ENCODE measurements at places on chromosomes 1 and 21.
A peak's percentile ranks its signal among the peaks of the same experiment; 100 is the strongest.

DNA sequence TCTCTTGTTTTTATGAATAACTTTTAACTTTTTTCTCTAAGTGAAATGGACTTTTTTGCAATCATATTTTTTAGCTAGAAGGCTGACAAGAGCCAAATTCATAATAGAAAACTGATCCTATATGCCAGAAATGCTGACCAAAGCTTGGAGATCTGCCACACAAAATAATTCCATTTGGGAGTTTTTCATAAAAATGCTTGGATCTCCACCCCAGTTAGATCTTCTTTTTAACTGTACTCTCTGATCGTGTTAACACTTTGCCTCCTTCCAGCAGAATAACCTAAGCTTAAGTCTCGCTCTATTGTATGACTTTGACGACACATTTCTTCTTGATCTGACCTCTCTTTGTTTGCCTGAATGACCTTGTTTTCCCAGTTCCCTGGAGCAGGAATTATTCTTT is 16.8 kb downstream of the FLG2 start:
- DNase-seq, result no peak

- DNase-seq, result no peak
Observed at GRCh38 chr1:6988796-6989195, 203.5 kb downstream of the CAMTA1 start.

- no peak for DNase-seq
Observed at GRCh38 chr1:177306981-177307380, 136.2 kb downstream of the BRINP2 start.

- DNase-seq, result peak; percentile 58
Observed at GRCh38 chr1:27296773-27297291, 25.1 kb upstream of the TMEM222 start.

DNA sequence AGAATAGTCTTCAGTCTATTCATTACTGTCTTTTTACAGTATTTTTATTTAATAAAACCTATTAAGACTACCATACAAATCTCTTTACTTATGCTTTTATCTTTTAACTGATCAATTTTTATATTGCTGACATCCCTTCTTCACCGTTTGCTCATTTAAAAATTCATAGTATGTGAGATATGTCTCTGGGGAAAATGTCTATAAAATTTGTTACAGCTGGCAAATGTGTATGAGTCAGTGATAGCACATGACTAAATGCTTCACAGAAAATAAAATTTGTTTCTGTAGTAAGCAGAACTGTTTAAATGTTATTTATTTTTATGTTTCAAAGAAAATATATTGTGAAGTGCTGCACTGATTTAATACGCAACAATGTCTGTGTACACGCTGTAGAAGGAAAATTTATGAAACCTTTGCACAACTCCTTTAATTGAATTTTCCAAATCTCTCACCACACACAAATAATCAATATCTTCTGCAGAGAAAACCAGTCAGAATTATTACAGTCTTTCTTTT is 74.2 kb downstream of the ITGB3BP start:
- no peak for DNase-seq

- no peak for DNase-seq
Observed at GRCh38 chr1:218200979-218201378, 84.1 kb upstream of the RRP15 start.

DNA sequence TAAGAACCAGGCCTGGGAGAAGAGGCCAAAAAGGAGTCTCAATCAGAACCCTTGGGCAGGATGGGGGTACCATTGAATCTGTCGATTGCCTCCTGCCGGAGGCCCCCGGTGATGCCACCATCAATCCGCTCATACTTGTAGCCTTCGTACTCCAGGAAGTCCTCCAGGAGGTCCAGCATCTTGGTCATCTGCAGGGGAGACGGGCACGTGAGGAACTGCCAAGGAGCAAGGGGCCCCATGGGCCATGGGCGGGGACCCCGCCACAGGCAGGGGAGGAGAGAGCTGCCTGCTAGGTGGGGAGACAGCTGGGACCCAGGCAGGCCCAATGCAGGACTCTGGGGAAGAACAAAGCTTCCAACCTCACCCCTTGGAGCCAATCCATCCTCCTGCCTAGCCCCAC is 48.6 kb downstream of the CHD5 start:
- DNase-seq, result no peak

DNA sequence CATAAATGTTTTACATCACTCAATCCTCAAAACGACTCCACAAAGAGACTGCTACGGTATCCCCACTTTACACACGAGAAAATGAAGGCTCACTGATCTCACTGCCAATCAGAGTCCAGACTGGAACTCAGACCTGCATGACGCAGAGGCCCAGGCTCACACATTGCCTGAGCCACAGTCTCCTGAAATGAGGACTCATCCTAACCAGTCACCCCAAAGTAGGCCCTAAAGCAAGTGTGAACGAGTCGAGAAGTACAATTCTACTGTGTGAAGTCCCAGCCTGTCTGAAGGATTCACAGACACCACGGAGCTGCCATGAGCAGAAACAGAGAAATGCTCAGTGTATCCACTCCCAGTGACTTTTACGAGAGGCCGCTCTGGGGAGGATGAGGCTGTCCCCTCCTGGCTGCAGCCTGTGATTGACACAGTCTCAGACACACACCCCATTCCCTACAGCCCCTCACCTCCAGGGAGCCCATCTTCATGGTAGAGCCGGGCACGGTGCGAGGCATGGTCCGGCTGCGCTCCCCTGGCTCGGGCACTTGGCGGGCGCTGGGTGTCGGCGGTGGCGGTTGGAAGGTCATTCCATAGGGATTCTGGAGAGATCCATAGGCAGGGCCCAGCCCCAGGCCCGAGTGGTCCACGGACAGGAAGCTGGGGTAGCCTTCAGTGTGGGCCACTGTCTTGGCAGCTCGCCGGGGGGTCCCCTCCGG is 26.7 kb upstream of the COL16A1 start:
- DNase-seq, result no peak

DNA sequence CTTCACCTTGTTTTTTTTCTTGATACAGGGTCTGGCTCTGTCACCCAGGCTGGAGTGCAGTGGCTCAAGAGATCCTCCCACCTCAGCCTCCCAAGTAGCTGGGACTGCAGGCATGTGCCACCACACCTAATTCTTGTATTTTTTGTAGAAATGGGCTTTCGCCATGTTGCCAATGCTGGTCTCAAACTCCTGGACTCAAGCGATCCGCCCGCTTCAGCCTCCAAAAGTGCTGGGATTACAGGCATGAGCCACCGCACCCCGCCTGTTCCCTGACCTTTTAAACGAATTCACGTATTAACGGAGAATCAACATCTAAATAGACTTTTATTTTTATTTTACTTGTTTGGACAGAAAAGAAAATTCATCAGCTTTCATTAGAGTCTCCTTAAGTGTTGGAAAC is 104.8 kb downstream of the PGBD5 start:
- DNase-seq, result no peak

DNA sequence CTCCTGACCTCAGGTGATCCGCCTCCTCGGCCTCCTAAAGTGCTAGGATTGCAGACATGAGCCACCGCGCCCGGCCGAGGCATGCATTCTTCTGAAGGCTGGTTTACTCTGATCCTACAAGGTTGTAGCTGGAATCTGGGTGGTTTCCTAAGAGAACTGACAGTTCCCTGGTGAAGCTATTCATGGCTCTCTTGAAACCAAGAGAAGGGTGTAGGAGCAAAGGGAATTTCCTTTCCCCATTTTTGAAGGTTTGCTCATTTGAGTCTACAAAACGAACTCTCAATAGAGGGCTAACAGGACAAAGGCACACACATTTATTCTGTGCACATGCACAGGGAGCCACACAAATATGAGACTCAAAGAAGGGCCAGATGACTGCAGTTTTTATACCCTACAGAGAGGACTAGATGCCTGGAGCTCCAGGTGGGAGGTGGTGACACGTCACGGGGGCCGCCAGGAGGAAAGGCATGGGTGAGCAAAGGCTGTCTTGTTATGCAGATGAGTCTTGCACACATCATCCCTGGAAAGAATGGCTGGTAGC is 49.5 kb upstream of the ERRFI1 start:
- no peak for DNase-seq

DNA sequence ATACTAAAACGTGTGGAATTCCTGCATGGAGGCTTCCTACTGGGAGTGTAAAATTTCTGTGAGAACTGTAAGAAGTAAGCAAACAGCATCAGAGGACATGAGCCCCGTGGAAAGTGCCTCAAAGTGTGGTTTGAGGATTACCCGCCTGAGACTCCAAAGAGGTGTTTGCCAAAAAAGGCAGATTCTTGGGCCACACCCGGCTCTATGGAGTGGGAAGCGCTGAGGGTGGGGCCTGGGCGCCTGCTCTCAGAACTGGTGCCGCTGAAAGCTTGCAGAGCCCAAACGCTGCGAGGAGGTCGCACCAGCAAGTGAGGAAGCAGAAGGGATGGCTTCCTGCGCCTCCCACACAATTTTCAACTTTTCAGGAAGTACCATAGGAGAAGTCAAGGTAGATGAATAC is 43.0 kb upstream of the PSEN2 start:
- DNase-seq, result no peak

DNA sequence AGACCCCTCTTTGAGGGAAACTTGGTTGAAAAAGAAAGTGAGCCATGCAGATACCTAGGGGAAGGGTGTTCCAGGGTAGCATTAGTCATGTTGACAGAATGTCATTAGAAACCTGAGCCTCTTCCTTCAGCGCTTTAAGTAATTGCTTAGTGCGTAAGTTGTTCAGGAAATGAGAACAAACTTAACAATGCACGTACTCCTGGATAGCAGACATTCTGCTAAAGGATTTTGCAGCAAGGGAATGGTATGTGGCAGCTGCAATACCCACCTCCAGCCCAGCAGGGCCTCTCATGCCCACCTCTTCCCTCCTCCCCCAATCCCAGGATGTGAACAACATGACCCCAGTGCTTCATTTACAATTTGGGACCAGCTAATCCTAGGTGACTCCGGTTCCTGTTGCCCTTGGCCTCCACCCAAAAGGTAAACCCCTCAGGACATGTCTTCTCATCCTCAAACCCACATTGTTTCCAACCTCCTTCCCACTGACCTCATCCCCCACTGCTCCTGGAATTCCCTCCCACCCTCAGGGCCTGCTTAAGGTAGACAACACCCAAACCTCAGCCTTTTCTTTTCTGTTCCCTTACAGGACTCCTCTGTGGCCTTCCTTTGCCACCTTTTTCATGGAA is 98.0 kb upstream of the BCAR3 start:
- no peak for DNase-seq

- DNase-seq, result no peak
Observed at GRCh38 chr1:208654241-208654640, 410.1 kb upstream of the PLXNA2 start.

DNA sequence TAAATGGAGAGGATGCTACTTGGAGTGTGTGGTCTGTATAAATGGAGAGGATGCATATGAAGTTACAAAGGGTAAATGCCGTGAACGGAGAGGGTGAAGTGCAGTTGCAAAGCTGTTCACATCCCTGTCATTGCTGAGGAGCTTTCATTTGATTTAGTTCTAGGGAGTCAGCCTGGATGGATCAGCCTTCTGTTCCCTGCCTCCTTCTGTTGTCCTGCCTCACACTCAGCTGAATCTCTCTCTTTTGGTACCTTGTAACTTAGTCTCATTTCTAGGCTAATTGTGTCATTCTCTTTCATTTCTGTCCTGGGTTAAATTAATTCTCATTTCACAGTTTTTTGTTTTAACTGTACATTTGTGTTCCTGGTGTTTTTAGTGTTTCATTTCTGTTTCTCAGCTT is 133.2 kb upstream of the COL6A1 start:
- DNase-seq, result no peak

GRCh38 chr1:36322041-36322785 is 1.2 kb downstream of the EVA1B start:
- DNase-seq, result no peak

- DNase-seq, result no peak
Observed at GRCh38 chr1:112579801-112580510, 39.0 kb downstream of the ST7L start.

- DNase-seq, result no peak
Observed at GRCh38 chr1:25619101-25619890, 2.7 kb downstream of the MAN1C1 start.

DNA sequence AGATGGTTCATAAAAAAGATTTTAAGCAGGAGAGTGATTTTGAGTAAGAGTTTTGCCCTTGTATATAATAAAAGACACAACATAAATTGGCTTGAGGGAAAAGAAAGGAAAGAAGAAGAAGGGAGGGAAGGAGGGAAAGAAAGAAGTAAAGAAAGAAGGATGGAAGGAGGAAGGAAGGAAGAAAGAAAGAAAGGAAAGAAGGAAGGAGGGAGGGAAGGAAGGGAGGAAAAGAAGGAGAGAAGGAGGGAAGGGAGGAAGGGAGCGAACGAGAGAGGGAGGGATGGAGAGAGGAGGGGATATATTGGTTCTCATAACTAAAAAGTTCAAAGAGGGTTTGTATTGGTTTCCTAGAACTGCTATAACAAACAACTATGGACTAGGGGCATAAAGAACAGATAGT is 62.2 kb upstream of the PAX7 start:
- DNase-seq, result no peak

DNA sequence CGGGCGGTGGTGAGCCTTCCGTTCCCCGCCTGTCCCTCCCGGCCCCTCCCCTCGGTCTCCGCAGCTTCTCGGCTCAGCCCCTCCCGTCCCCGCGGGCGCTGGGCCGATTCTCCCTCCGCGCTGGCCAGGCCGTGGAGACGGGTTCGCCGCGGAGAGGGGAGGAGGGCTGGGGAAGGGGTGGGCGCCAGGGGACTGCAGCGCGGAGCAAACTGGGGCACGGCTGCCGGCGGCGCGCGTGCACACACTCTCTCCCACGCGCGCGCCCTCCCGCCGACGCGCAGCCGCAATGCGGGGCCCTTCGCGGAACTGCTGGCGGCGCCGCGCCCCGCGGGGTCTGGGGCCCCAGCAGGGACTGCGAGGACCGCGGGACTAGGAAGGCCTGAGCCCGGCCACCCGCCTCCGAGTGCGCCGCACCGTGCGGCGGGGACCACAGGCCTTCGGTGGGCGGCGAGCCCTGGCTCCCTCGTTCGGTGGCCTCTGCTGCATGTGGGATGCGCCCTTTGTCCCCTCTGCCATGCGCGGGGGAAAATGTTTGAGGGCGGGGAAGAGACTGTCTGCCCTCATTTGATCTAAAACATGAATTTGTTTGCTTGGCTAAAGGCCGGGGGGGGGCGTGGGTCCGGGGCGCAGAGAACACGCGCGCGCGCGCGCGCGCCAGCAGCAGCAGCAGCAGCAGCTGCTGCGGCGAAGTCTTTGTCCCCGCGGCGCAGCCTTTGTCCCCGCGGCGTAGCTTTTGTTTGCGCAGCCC is 90.7 kb upstream of the VAMP3 start:
- peak; percentile 29 for DNase-seq

- DNase-seq, result no peak
Observed at GRCh38 chr1:87151500-87152421, 176.9 kb upstream of the LMO4 start.

DNA sequence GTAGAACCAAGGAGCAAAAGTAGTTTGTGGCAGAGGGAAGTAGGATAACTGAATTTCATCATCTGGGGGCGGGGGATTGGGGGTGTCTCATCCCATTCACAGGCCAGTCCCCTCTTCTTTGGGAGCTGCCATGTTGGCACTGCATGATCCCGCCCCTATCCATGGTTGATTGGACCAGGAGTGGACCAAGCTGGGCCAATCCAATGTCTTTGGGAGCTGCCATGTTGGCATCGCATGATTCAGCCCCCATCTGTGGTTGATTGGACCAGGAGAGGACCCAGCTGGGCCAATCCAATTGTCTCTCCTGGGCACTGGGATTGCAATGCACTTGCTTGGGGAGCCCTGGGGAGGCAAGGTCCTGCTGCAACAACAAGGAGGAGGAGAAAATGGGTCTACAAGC is 12.3 kb upstream of the ALPL start:
- DNase-seq, result no peak
